T-helper 2 cell treated with Interferon-gamma antibody and Interleukin-4, amounts not matched to agents 5 μg/mL and 100 μg/mL, for 36 hours (primary cell): ENCODE measurements at places on chromosomes 5 and 9.

DNA sequence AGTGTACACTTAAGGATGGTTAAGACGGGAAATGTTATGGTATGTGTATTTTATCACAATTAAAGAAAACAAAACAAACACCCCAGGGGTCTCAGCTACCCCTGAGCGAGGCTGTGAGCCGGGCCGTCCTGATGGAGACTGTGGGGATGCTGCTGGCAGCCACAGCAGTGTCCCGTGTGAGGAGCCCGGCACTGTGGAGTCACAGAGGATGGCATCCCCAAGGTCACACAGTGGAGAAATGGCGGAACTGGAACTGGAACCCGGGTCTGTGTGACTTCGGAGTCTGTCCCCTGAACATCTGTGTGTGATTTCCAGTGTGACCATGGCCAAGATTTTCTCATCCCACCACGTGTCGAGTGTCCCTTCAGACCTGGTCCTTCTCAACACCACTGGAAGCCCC lies 80.7 kb upstream of the PHYKPL start:
- DNase-seq = no peak

DNA sequence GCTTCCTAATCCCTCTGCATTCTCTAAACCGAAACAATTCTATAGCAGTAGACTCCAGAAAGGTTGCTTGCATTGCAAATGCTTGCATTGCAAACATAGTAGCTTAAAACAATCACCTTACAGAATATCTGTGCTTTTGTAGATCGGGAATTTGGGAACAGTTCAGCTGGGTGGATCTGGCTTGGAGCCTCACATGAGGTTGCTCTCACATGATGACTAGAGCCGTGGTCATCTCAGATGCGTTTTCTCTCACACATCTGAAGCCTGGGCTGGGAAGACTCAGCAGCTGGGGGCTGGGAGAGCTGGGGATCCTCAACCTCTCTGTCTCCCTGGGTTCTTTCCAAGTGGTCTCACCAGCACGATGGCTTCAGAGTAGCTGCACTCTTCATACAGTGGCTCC lies 127.8 kb downstream of the MSX2 start:
- DNase-seq = no peak

- DNase-seq = no peak
Observed at GRCh38 chr5:117010574-117010973, 436.0 kb upstream of the SEMA6A start.

GRCh38 chr5:180235077-180235476 lies 26.1 kb upstream of the RASGEF1C start:
- DNase-seq = no peak

- DNase-seq = no peak
Observed at GRCh38 chr9:133050142-133050541, 11.6 kb upstream of the CEL start.

GRCh38 chr5:113378514-113378913 lies 56.3 kb downstream of the TSSK1B start:
- DNase-seq = no peak
